ENCODE measurements at places on chromosomes 3 and 15.

GRCh38 chr3:99394831-99395778 is 243.3 kb upstream of the COL8A1 start:
- DNase-seq, result peak; percentile 13

DNA sequence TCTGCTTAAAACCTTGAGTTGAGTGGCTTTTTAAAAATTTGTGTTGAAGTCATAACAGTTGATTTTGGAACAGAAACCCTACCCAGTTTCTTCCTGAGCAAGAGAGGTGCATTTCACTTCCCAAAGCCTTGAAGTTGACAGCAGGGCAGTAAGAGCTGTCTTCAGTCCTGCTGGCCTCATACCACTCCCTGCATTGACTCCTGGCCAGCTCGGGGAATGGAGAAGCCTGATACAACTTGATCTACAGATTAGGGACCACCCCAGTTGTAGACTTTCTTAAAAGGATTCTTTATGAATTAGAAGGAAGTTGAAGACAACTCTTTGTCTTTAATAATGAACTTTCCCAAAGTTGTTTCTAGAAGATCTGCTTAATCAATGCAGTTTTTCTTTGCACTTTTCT is 90.6 kb upstream of the FLNB start:
- DNase-seq, result no peak

- DNase-seq, result no peak
Observed at GRCh38 chr3:126258670-126259069, 78.3 kb upstream of the ALDH1L1 start.

GRCh38 chr15:97470417-97470816 is 490.1 kb upstream of the ARRDC4 start:
- no peak for DNase-seq

DNA sequence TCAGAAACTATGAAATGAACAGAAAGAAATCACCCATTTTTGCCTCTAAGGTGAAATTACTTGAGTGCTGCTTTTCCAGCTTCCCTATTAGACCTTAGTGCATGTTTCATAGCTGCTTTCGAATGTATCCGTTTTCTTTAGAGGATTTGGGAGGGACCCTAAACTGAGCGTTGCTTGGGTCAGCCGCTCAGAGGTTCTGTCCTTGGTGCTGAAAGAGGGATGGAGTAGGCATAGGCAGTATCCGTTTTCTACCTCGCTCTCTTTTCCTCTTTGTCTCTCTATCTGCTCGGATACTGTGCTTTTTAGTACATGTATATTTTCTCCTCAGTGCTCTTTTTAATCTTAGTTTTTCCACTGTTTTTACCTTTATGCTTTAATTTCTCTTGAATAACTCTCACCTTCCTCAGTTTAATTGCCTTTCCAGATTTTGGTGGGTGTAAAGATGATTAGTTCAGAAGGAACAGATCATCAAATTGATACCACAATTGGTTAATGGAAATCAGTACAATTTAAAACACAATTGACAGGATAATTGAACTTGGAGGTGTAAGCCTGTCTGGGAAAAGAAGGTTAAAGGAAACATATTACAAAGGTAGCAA is at the start of gene DRD3:
Gene DRD3, minus strand, starts transcription at position 283 of the 599 bp plus-strand sequence. CDS start 7,060 bp downstream, outside the sequence.
- DNase-seq, result no peak

Measured in brain pericyte (primary cell).